MG63 (cell line): ENCODE measurements at places on chromosomes 13 and 19.

DNA sequence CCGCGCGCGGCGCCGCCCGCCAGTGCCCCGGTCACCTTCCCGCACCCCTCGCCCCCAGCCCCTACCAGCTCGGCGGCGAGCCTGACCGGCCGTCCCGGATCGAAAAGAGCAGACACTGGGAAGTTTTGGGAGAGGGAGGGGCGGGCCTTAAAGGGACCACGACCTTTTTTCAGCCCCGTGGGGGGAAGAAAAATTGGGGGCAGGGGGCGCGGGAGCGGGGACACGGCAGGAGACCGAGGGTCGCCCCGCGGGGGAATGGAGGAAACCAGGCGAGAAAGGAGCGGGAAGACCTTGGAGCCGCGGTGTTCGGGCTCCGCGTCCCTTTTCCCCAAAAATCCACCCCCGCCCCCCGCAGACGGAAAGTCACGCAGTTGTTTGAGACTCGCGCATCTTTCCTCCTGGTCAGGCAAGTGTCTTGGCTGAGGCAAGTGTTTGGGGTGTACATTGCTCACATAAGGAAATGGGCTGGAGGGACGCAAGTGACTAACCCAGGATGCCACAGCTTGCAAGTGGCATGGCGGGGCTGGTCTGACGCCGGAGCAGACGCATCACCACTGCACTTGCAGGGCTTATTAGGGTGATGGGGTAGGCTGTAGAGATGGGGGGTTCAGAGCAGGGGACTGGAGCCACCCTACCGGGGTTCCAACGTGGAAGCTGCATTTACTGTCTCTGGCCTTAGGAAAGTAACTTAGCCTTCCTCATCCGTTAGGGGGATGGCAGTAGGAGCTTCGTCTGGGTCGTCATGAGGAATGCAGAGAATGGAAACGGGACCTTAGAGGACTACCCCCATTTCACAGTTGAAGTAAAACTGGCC, 2.7 kb upstream of the HNRNPL start:
- peak; percentile 76 for DNase-seq

GRCh38 chr19:40810160-40810559, 11.2 kb downstream of the EGLN2 start:
- DNase-seq, result no peak

DNA sequence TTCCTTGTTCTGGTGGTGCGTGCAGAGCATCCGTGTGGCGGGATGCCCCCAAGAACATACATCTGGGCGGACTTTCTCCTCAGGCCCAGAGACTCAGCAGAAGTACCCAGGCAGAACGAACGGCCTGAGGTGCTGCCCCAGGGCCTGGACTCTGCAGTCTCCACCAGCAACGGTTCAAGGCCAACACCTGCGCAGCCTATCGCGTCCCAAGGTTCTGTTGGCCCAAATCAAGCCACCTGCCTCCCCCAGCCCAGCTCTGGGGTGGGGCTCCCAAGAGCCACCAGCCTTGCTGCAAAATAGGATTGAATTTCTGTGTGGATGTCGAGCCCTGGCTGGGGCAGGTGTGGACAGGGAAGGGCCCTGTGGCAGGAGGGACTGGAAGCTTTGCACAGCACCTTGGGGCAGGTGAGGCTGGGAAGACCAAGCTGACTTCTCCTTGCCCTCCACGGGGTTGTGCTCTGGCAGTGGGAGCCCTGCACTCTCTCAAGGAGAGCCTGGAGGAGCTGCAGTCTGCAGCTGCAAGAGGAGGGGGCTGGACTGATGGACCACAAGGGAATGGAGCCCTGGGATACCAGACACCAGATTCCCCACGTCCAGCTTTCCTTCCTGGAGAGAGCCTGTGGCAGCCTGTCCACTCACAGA, 146.9 kb downstream of the ZNF536 start:
- no peak for DNase-seq

- DNase-seq, result no peak
Observed at GRCh38 chr13:45775401-45775963, 73.4 kb downstream of the CBY2 start.

- DNase-seq, result no peak
Observed at GRCh38 chr19:31538879-31539278, 189.6 kb upstream of the TSHZ3 start.

- no peak for DNase-seq
Observed at GRCh38 chr13:68232351-68233130, 1002.4 kb upstream of the PCDH9 start.

GRCh38 chr19:39372047-39372802, 18.7 kb downstream of the PAF1 start:
- DNase-seq, result peak; percentile 98

GRCh38 chr13:100604918-100605710, 16.5 kb upstream of the GGACT start:
- DNase-seq, result no peak

GRCh38 chr13:91167706-91168385, 179.6 kb upstream of the MIR17HG start:
- peak; percentile 5 for DNase-seq
